HFF-Myc (cell line): ENCODE measurements at places on chromosomes 1 and 21.

DNA sequence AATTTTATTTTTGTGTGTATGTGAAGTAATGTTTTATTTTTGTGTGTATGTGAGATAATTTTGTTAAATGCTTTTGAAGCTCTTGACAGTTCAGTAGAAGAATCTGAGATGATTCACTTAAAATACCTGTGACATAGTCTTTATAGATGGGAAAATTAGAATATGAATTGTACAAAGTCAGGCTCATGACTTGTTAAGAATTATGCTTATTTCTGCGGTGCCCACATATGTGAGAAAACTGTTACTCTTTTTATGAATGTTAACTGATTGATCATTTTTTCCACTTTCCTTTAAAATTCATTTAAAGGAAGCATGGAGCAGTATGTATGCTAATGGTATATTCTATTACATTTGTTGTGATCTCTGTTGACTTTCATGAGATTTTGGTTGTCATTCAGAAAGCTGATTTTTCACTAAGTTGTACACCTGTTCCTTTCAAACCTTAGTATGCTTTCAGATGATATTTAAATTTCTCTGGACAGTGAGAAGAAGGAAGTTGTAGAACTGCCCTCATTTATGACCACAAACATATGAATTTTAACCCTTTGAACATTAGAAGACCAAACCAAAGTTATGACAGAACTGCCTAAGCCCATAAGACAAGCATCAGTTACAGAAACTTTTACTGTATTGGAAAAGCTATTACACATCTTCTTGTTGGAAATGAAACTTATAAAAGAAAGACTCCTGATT lies 110.1 kb downstream of the POU2F1 start:
- no peak for DNase-seq

DNA sequence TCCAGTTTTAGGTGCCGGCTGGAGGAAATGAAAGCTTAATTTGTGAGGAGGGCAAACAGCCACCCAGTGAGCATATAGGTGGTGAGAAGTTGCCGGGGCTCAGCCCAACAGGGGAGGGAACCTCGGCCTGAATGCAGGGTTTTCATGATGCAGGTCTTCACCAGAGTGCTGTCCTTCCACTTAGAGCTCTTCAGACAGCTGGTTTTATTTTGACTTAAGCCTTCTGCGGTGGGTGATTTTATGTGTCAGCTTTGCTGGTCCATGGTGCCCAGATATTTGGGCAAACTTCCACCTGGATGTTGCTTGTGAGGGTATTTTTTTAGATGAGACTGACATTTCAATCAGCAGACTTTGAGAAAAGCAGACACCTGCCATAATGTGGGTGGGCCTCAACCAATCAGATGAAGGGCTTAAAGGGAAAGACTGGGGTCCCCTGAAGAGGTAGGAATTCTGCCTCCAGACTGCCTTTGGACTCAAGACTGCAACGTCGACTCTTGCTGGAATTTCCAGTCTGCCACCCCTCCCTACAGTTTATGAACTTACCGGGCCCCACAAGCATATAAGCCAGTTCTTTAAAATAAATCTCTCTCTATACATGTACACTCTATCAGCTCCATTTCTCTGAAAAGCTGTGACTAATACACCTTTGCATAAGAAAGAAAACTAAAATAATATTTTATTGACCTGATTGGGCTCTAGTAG lies 72.8 kb downstream of the RHOU start:
- DNase-seq = no peak

- DNase-seq = no peak
These were observed 1.1 kb downstream of the GNG4 start for GRCh38 chr1:235648407-235648907.

DNA sequence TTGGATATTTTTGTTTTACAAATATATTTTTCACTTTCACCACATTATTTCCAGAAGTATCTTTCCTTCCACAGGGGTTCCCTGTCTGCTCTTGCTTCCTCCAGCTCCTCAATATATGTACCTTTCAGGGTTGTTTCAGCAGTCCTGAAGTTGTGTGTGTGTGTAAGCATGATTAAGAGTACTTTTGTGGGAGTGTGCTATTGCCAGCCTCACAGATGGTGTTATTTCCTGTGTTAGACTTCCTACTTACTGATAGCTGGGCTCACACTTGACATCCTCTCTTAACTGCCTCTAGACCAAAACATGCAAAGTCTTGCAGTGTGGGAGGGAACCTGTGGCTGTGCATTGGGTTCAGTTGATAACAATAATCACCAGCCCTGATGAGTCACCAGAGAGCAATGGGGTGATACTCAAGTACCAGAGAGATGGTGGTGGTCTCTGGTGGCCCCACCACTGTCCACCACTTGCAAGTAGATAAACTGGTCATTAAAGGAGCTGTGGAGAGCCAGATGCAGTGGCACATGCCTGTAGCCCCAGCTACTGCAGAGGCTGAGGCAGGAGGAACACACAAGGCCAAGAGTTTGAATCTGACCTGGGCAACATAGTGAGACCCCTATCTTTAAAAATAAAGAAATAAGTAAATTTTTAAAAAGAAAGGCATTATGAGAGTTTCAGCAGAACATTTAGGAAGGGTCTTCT lies 126.7 kb downstream of the NR5A2 start:
- no peak for DNase-seq

DNA sequence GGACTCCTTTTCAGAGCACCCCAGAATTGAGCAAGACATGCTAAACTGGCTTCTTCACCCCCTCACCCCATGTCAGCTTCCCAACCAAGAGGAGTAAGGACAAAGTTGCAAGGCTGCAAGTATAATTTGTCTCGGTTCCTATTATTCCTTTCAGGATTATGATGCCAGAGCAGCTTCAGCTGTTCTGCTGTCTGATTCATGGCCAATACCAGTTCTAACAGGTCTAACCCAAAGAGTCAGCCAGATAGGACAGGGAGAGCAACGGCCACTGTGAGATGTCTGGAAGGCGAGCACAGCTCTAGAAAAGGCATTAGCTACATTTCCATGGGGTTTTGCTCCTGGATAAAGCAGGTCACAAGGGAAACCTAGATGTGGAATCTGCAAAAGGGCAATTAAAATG lies 53.3 kb upstream of the HOOK1 start:
- no peak for DNase-seq

- DNase-seq = no peak
These were observed 19.5 kb downstream of the UBASH3A start for GRCh38 chr21:42423197-42423675.

- DNase-seq = no peak
These were observed 216.0 kb downstream of the ZNF326 start for GRCh38 chr1:90210633-90211491.

DNA sequence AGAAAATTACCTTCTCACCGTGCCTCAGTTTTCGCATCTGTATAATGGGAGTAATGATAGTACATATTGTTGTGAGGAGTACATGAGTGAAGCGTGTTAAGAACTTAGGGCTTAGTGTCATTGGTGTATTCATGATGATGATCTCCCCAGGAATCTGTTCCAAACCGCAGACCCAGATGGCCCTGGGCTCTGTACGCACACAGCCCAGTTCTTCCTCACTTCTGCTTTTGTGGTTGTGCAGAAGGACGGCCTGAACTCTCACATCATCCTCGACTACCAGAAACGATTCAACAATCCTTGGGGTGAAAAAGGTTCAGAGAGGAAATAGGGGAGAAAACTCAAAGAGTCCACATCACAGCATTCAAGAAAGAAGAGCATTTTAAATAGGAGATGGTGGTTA lies 323.0 kb downstream of the CAMTA1 start:
- DNase-seq = no peak

DNA sequence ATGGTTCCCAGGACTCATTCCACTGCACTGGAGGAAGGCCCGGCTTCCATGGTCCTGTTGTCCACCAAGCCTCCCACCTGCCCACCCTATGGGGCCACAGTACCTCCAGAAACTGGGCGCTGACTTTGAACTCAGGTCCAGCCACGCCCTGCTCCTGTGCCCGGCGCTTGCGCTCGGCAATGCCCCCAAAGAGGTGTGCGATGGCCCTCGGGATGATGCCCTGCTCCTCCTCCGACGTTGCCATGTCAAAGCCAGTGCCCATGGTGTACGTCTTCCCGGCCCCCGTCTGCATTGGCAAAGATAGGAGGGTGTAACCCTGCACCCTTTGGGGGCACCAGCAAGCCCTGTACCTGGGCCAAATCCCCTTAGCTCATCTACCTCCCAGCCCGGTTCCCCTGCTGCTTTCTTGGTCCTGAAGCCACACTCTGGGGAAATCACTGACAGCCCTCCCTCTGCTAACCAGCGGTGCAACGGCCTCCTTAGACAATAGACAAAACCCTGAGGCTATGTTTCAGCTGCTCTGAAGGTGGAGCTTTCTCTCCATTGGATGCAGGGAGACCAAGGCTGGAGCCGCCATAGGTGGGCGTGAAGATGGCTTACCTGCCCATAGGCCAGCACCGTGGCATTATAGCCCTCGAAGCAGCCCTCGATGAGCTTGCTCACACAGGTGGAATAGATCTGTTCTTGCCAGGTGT lies 14.7 kb downstream of the KIF21B start:
- no peak for DNase-seq

GRCh38 chr1:77060000-77060399 lies 159.2 kb downstream of the PIGK start:
- no peak for DNase-seq

GRCh38 chr21:45050345-45050796 lies 24.0 kb upstream of the ADARB1 start:
- no peak for DNase-seq

GRCh38 chr1:241579434-241579833 lies 47.3 kb downstream of the KMO start:
- DNase-seq = no peak

- no peak for DNase-seq
These were observed 268.7 kb downstream of the OLFM3 start for GRCh38 chr1:101728029-101728428.

GRCh38 chr1:30405081-30405480 lies 318.3 kb downstream of the MATN1 start:
- no peak for DNase-seq

- no peak for DNase-seq
These were observed 41.2 kb downstream of the PCP4 start for GRCh38 chr21:39908265-39908923.

- no peak for DNase-seq
These were observed 4.4 kb downstream of the FOXD3 start for GRCh38 chr1:63326473-63327380.

GRCh38 chr1:99501871-99502270 lies 144.0 kb upstream of the PALMD start:
- DNase-seq = no peak

- no peak for DNase-seq
These were observed 58.8 kb upstream of the ZSWIM5 start for GRCh38 chr1:45265244-45265643.

DNA sequence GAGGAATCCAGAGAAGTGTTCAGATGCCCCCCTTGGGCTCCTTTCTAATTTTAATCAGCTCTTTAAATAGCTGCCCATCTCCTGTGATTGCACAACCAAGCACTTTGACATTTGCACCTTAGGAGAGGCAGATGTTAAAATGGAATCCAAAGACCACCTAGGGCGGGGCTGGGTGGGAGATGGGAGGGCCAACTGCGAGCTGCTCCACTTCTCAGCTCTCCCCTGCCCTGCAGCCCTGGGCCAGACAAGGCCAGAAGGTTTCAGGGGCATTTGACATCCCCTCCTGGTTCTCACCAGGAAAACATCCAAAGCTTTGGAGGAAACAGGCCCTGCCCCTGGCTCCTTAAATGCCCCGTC lies 106.9 kb downstream of the DHRS3 start:
- DNase-seq = no peak

DNA sequence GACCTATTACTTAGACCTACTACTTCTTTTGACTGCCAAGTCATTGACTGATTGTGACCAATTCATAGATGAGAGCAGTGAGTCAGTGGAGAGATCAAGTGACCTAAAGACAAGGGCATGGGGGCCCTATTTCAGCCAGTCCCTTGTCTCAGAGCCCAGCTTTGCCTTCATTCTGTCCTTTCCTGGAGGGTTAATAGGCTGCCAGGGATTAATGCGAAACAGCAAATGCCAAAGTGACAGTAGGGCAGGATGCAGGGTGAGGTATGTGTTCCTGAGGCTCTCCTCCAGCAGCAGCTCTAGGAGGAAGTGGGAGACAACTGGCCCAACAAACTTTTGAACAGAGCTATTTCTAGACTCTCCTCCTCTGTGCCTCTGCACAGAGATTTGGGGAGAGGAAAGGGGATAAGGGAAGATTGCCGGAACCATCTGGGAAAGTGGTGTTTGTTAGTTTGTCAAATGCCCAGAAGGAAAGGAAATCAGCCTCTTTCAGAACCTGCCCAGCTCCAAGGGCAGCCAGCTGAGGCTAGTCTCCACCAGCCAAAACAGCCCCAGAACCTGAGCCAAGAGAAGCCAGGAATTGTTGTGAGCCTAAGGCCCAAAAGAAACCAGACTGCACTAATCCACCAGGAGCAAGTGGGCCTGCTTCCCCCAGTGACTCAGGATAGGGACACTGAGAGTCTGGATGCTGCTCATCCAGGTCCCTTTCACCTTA lies 4.9 kb upstream of the S100A3 start:
- DNase-seq = no peak

DNA sequence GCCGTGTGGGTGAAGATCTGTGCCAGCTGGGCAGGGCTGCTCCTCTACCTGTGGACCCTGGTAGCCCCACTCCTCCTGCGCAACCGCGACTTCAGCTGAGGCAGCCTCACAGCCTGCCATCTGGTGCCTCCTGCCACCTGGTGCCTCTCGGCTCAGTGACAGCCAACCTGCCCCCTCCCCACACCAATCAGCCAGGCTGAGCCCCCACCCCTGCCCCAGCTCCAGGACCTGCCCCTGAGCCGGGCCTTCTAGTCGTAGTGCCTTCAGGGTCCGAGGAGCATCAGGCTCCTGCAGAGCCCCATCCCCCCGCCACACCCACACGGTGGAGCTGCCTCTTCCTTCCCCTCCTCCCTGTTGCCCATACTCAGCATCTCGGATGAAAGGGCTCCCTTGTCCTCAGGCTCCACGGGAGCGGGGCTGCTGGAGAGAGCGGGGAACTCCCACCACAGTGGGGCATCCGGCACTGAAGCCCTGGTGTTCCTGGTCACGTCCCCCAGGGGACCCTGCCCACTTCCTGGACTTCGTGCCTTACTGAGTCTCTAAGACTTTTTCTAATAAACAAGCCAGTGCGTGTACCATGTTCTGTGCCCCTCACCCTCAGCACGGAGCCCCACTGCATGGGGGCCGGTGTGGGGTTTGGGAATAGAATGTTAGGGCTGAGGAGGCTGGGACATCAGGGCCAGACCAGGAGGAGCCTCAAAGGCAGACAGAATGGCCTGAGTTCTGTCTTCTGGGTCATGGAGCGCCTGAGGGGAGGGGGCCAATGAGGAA lies 21.3 kb downstream of the SERINC2 start:
- no peak for DNase-seq

- DNase-seq = no peak
These were observed 1530.9 kb upstream of the B3GALT2 start for GRCh38 chr1:194717334-194717733.

DNA sequence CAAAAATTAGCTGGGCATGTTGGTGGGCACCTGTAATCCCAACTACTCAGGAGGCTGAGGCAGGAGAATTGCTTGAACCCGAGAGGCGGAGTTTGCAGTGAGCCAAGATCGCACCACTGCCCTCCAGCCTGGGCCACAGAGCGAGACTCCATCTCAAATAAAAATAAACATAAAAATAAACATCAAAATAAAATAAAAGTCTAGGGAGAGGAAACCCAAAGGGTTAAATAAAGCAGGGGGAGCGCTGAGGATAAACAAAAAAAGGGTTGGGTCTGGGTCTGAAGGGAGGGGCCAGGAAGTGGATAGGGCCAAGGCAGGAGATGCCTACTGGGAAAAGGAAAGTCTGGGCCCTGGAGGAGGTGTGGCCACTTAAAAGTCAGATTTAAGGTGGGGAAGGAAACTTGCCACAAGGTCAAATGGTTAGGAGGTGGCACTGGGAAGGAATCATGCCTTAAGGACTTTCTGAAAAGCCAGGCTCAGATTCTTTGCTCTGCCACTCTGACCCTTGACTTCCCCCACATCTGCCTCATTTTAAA lies 150.0 kb downstream of the ADSS2 start:
- no peak for DNase-seq

GRCh38 chr1:226891846-226892523 lies 21.6 kb downstream of the PSEN2 start:
- DNase-seq = no peak
